Gastrocnemius medialis (tissue), 4 donors: ENCODE measurements at places on chromosomes 7 and 10.

DNA sequence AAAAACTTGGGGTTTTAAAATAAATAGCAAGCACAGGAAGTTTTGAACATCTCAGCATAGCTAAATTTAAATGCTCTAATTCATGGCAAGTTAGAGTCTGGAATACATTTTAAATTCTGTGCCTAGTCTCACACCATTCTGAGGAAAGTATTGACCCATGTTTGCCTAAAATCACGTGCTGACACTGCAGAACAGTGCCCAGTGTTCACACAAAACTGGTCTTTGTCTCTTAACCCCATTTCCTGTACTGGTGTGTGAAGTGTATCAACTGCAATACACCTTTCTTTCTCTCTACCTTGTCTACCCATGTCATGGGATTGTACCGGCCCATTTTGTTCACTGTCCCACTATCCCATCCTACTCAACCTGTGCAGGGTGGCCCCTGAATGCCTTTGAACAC lies 749.7 kb upstream of the POM121L12 start:
- DNase-seq = no peak

- DNase-seq = no peak
Observed at GRCh38 chr7:117158941-117159697, 163.7 kb downstream of the WNT2 start.

DNA sequence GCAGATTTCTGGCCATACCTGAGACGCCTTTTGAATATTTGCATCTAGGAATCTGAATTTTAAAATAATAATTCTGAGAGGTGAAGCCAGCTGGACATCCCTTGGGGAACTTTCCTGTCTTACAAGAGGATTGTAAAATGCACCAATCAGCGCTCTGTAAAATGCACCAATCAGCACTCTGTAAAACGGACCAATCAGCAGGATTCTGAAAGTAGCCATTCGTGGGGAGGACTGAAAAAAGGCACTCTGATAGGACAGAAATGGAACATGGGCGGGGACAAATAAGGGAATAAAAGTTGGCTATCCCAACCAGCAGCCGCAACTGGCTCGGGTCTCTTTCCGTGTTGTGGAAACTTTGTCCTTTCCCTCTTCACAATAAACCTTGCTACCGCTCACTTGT lies 9.9 kb downstream of the PPIF start:
- peak; percentile 6 for DNase-seq

GRCh38 chr7:101555269-101555920 lies 73.7 kb downstream of the MYL10 start:
- DNase-seq = no peak

DNA sequence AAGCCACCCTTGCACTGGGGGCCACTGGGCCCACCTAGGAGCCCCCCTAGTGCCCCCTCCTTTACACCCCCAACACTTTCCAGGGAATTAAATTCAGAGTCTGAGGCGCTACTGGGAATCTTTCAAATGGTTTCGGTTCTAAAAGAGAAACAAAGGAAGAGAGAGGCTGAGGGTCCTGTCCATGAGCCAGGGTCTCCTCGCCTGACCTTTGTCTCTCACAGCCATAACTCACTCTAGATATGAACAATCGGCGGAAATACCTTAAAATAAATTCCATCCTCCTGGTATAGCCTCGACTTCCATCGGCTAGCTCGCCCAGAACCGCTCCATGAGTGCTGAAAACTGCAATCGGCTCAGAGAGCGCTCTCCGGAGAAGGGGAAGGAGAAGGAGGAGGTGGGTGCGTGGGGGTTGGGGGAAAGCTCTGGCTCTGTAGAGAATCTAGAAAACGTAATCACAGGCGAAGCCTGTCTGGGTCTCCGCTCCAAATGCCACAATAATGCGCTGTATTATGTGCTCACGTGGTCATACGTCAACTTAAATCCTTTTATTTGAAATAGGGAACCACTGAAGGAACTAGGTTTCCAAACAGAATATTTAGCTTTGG lies 12.6 kb downstream of the HOXA4 start:
- no peak for DNase-seq

- DNase-seq = no peak
Observed at GRCh38 chr7:51113962-51114361, 202.6 kb downstream of the COBL start.

- no peak for DNase-seq
Observed at GRCh38 chr10:4407783-4408182, 418.2 kb upstream of the AKR1E2 start.

DNA sequence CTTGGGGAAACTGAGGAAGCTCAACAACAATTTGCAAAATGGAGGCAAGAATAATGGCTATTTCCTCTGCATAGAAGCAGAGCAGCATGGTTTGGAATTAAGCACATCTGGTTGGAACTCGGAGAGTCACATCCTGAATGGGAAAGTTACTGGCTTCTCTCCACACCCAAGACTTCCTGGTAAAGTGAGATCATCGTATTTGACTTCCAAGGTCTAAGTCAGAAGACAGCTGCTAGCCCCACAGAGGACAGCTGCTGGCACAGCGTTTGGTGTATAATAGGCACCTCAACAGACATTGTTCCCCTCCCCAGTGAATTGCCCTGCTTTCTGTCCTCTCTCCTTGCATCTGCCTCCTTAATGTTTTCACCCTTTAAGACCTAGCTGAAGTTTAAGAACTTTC lies 37.0 kb upstream of the NRF1 start:
- DNase-seq = peak; percentile 22

DNA sequence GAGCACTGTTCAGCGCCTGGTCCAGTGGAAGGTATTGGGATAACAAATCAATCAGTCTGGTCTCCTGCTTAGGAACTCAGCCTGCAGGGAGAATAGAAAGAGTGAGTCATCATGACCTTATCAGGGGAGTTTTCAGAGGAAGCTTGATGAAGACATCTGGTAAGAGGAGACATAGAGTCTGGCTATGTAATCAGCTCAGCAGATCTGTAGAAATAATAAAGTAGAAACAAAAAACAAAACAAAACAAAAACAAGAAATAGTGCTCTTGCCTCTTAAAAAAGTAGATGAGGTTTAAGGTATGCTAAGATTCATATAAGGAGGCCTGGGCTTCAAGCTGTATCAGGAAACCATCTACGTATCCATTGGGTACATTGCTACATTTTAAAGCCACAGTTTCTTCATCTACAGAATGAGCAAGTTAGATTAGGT lies 14.4 kb downstream of the TAS2R41 start:
- DNase-seq = no peak

GRCh38 chr7:129642871-129643549 lies 31.5 kb downstream of the NRF1 start:
- no peak for DNase-seq

DNA sequence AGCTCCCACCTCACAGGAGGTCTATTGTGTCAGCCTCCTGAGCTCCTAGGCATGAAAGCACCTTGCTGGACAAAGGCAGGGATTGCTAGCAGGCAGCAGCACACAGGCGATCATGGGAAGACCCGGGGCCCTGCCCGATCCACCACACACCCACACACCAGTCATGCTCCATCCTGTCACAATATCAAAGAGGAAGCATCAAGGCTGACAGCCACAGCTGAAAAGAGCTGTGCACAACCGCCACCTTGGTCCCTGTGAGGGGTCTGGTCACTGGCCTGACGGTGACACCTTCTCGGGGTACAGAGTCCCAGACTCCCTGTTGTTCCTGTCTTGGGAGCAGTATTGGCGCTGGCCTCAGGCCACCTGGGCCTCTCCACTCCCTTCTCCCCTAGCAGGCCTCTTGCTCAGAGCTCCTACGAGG lies 89.7 kb upstream of the RET start:
- DNase-seq = no peak

DNA sequence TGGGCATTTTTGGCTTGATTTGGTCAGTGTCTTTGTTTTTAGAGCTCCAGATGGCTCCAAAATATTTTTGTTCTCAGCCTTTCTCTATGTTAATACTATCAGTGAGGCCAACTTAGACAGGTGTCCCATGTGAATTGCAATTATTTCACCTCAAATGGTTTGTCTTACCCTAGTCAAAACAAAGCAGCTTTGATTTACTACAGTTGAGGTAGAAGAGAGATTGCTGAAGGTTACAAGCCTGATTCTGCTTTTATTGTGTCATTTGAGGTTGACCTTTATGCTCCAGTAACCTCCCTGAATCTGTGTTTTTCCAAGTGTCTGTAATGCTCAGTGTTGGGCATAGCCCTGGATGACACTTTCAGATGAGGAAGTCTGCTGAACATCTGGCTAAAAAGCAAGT lies 882.9 kb downstream of the NRG3 start:
- DNase-seq = no peak

GRCh38 chr7:47149208-47149839 lies 432.6 kb downstream of the TNS3 start:
- DNase-seq = no peak

DNA sequence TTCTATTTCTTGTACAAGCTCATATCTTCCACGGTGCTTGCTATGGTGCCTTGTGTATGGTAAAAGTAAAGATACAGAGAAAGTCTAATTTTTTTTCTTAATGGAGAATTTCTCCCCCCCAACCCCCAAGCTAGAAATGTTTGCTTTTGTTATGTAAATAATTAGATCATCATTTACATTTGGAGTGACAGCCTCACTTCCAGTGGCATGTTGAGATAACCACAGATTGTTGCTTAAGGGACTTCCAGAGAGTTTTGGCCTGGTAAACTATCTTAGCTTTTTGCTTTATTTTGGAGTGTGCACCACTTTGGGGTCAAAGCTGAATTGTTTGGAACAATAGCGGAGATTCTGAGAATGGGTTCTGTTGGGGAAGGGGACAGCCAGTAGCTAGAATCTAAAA lies 129.7 kb downstream of the ZNF365 start:
- DNase-seq = no peak

- DNase-seq = no peak
Observed at GRCh38 chr7:78587443-78588044, 789.0 kb downstream of the PHTF2 start.

DNA sequence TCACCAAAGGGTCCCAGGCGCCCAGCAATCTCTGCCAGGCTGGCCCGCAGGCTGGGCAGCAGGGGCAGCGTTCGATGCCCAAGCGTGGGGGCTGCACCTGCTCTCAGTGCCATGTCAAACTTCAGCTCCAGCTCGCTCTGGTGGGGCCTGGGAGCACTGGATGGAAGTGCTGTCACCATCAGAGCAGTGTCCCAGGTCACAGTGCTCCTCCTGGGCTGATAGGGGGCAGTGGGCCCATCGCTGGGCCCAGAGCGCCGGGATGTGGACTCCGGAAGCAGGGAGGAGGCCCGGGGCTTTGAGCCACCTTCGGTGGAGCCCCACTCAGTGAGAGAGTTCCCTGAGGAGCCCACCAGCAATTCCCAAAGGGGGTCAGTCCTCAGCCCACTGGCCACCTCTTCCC lies 2.2 kb downstream of the PRRT4 start:
- DNase-seq = no peak

- no peak for DNase-seq
Observed at GRCh38 chr10:52391927-52392602, 78.0 kb downstream of the DKK1 start.

GRCh38 chr7:77843194-77843593 lies 44.6 kb downstream of the PHTF2 start:
- no peak for DNase-seq

DNA sequence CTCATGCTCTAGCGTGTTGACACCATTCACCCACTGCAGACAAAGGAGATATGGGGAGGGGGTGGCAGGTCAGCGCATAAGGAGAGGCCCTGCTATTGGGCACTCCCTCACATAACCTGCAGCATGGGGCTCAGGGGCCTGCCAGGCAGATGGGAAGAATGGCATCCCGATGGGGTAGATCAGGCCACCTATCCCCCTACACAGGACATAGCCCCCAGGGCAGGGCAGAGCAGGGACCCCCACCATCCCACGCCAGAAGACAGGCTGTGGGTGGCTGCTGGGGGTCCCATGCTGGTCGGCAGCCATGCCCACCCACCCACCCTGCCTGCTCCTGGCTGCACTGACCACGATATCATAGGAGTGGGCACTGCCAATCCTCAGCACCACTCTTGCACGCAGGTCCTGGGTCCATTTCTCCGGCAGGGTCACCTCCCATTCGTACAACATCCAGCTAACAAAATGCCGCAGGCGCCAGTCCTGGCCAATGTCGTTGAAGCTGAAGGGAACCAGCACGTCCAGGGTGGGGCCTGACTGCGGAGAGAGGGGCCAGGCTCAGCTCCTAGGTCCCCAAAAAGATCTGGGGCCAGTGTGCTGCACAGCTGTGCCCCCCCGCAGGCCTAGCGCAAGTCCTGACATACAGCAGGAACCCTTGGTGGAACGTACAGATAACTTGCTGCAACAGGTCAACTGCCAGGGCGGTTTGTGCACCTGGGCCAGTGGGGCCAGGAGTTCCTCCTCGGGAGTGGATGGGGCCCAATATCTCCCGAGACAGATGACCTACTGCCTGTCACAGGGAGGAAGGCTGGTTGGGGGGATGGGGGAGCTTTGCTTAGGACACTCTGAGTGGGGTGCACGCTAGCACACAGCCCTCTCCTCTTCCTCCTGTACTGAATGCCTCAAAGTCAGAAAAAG lies 45.9 kb upstream of the ZNF479 start:
- DNase-seq = no peak

DNA sequence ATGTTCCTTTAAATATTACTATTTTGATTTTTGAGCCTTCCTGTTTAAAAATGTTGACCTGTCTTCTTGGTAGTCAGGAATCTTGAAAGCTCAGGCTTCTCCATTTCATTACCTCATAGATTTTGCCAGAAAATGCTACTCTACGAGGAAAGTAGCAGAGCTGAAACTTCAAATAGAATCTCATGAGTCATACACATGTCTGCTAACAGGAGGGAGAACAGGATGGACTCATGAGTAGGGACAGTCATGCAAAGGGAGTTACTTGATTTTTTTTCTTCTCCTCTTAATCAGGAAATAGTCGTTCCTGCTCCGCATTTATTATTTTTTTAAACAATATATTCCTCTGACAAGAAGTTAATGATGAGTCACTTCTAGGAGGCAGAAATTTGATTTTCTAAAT lies 37.0 kb upstream of the MINDY3 start:
- DNase-seq = no peak

- no peak for DNase-seq
Observed at GRCh38 chr7:44762300-44762699, 13.7 kb downstream of the ZMIZ2 start.

DNA sequence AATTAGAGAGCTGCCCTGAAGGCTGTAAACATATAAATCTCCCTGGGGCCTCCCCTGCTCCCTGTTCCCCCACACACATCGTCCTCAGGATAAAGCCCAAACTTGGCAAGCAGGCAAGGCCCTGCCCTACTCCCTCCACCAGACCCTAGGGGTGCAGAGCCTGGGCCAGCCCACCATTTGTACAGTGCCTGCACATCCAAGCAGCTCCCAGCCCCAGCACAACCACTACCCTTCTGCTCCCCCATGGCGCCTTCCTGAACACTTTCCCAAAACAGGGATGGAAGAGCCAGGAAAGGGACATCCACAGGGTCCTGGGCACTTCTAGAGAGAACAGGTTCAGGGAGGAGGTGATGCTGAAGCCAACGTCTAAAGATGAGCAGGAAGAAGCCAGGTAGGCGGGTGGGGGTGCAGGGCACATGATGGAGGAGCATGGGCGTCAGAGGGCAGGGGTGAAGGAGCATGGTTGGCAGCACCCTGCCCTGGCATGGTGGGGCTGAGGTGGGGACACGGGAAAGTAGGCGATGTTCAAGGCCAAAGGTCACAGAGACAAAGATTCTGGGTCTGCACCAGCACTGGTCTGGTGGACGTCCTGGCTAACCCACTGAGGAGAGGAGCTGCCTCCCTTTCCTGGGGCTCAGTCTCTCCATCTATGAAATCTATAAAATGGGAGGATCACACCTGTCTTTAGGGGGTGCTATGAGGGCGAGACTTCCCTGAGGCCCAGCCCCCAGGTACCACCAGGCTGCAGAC lies 140.6 kb downstream of the ARHGAP22 start:
- DNase-seq = no peak

GRCh38 chr7:7529328-7529727 lies 6.3 kb downstream of the COL28A1 start:
- no peak for DNase-seq
